NCI-H1092 (cell line): ENCODE measurements at places on chromosomes 5 and 9.
A peak's percentile ranks its signal among the peaks of the same experiment; 100 is the strongest.

GRCh38 chr9:68797116-68797515, 92.1 kb downstream of the PIP5K1B start:
- DNase-seq, result no peak

GRCh38 chr5:141876628-141877355, 1.4 kb downstream of the PCDH1 start:
- DNase-seq, result no peak

- DNase-seq, result no peak
Measured at GRCh38 chr5:167546270-167546669, 745.2 kb upstream of the WWC1 start.

- DNase-seq, result no peak
Measured at GRCh38 chr5:41973887-41974286, 48.8 kb downstream of the FBXO4 start.

- DNase-seq, result no peak
Measured at GRCh38 chr9:8812888-8813287, 1013.3 kb upstream of the DMAC1 start.

GRCh38 chr9:118882684-118883083, 486.6 kb downstream of the BRINP1 start:
- DNase-seq, result no peak

DNA sequence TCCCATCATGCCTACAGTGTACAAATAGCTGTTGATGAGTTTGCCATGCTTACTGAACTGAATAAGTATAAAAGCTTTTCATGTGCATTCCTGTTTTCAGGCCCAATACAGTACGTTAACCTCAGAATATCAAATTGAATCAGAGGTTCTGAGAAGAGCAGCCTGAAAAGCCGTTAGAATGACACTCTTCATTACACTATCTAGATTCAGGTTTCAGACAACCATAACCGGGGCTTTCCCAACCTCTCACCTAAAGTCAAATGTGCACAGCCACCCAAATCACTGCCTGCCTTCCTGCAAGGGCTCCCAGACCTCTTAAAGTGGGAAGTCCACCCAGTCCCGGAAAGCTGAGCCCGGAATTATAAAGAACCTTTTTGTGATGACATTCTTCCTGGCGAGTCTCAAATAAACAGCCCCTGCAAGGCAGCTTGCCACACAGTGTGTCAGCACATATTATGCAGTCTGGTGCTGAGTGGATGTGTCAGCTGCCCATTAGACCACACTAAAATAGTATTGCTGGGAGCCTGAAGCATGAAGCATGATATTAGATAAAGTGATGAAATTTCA, 245.8 kb downstream of the TLE4 start:
- no peak for DNase-seq

DNA sequence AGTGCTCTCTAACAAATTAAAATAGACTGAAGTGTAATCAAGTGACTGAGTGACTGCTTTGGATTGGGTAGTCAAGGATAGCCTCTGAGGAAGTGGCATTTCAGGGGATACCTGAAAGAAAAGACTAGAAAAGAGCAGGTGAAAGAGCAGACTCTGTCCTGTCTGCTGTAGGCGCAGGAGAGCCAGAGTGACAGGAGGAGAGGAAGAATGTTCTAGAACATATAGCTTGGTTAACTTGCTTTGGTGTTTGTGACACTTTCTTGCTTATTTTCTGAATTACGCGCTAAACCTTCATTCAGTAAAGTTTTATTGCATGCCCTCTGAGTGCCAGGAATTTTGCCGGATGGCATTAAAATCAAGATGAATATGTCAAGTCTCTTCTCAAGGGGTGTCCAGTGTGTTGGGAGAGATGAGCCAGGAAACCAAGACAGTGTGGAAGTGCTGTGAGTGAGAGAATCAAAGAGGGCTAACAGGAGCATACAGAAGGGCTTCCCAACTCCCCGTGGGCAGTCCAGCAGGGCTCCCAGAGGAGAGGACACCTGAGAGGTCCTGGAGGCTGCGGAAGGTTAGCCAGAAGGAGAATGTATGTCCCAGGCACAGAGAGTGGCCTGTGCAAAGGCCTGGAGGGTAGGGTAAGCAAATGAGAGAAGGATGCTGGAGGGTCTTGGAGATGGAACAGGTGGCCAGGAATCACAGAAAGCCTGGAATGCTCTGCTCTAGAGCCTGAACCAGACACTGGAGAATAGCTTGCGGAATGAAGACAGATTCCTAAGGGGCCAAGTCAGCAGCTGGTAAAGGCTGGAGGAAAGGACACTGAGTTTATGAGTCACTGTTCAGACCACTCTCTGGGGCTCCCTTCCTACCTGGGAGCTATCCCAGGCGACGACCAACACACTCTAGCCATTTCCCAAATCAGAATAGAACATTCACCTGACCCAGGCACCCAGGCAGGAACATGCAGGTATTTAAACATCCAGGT, 59.3 kb downstream of the SLC22A5 start:
- DNase-seq, result no peak

GRCh38 chr5:120817044-120817985, 353.2 kb downstream of the PRR16 start:
- DNase-seq, result no peak

DNA sequence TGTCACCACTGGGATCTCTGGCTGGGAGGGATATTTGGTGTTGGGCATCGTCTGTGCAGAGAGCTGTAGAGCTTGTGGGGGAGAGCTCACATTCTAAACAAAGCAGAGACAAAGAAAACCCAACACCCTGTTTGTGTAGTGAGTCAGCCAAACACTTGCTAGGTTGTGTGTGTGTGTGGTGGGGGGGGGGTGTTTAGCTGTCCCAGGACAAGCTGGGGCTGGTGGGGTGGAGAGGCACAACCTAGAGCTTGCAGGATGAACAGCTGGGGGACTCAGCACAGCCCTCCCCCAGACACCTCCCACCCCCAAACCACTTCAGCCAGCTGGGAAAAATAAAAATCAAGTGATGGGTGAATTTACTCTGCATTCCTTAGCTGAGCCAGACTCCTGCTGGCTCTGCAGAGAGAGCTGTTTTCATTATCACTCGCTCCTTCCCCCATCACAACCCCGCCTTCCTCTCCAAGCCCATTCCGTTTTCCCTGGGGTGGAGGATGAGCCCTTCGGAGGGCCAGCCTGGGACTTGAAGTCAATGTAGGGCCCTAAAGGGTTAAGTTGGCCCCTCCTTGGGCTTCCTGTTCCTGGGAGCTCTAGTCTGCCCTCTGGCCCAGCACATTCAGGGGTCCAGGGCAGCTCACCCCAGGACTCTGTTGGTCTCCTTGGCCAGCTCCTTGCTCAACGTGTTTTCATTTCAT, 2.6 kb downstream of the OLFML2A start:
- DNase-seq, result no peak

DNA sequence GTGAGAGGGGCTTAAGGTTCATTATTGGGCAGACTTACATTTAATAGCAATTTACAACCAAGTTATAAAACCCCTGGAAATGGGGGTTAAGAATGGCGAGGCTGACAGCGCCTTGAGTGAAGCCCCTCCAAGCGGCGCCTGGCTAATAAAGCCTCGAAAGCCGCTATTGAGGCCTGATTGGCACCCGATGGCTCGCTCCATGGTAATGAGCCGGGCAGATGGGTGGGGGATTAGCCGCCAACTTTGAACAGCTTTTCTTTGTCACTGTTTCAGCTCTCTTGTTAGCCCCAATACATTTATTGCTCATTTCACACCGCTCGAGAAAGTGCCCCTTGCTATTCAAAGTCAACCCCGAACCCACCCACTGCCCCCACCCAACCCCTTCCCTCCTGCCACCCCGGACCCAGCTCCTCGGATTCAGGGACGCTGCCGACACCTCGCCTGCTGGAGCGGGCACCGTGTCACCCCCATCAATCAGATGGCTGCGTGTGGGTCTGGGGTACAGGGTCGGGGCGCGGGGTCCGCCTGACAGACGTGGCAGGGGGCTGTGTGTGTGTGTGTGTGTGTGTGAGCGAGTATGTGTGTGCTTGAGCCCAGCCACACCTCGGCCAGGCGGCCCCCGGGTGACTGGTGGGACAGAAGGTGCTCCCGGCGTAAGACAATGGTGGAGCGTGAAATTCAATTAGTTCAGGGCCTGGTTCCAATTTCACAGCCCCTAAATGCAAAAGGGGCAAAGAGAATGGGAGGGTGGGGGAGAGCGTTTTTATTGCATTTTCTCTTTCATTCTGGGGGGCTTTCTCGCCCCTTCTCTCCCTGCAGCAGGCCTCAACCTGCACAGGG, 34.2 kb downstream of the ASS1 start:
- DNase-seq, result no peak

- DNase-seq, result no peak
Measured at GRCh38 chr5:151684690-151685361, 1.9 kb downstream of the SPARC start.

GRCh38 chr5:68838157-68838718, 255.6 kb upstream of the SLC30A5 start:
- DNase-seq, result no peak

- DNase-seq, result no peak
Measured at GRCh38 chr5:124963236-124963919, 216.9 kb upstream of the ZNF608 start.

DNA sequence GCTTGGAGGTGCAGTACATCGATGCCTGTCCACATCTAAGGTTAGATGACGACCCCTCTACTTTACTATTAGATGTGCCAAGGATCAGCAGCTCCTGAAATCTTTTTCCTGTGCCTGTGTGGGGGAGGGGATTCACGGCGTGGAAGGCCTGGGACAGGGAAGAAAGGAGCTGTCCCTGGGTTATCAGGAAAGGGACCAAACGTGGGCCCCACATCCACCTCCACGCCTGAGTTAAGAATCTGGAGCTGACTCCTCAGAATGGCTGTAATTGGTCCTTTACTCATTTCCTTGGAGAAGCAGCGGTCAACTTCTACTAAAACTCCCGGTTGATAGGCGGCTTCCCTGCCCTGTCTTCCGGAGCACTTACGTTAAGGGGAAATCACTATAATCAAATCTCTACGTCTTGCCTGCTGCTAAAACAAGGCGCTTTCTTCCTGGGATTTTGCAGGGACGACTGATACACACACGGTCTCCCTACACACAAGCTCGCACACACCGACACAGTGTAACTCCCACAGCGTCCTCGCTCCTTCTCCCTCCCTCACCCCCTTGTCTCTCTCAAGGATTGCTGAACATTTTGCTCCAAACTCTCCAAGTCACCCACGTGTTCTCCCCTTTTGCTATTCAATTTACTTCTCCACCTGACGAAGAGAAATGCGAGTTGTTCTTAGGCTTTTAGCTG, 1.4 kb downstream of the PDE4D start:
- no peak for DNase-seq

GRCh38 chr9:100848726-100849125, 179.8 kb upstream of the PLPPR1 start:
- DNase-seq, result no peak

- DNase-seq, result no peak
Measured at GRCh38 chr9:805151-805550, 36.3 kb upstream of the DMRT1 start.

DNA sequence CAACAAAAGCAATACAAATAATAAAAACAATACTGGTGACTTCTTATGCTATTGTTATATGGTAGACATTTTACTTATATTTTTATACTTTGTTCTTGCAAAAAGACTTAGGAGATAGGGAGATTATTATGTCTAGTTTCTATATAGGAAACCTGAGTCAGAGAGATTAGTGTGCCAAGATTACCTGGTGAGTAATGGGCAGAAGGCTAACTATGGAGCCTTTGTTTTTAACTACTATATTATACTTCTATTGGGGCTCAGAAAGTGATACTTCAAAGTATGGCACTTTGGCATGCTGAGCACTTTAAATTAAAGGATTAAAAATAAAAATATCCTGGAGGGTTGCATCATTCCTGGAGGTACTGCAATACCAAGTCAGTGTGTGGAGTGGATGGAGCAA, 117.5 kb upstream of the CLINT1 start:
- no peak for DNase-seq

DNA sequence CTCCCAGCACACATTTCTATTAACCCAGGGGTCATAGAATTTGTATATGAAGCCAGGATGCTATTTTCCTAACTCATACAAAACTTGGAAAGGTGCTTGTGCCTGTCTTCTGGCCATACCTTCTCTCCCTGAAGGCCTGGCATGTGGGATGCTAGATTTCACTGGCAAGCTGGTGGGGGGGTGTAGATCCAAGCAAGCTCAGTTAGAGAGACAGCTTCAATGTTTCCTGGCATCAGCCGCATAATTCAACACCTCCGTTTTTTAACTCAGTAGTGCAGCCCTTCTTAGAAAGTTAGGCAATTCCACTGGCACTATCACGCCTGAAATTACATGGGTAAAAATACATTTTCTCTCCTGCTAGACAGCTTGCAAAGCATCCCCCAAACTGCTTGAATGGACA, 51.8 kb downstream of the MEGF10 start:
- DNase-seq, result no peak

DNA sequence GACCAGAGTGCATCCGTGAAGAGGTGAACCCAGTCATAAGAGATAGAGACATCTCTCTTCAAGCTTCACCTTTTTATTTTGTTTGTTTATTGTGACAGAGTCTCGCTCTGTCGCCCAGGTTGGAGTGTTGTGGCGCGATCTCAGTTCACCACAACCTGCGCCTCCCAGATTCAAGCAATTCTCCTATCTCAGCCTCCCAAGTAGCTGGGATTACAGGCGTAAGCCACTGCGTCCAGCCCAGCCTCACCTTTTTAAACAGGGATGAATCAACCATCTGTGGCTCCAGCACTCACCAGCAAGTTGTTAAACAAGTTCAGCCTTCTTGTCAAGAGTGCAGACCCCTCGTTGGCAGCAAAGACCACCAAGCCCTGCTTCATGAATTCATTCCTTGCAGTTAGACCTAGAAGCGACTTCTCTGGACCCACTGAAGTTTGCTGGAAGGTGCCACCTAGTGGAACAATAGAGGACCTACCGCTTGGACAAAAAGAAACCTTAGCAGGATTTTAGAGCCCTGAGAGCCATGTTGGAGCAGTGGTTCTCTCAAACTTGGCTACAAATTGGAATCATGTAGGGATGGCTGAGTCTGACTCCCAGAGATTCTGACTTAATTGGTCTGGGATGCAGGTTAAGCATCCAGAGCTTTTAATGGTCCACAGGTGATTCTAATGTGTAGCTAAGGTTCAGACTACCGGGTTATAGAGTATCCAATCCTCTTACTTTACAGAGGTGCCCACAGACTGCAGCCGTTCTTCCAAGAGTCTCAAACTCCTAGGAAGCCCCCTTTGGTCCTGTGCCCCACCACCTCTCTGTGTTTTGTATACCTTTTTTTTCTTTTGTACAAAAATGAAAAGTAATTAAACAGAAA, 10.5 kb upstream of the GALNT10 start:
- DNase-seq, result peak; percentile 26

- DNase-seq, result no peak
Measured at GRCh38 chr9:7613931-7614330, 185.6 kb downstream of the DMAC1 start.

GRCh38 chr5:30994902-30995301, 198.6 kb upstream of the CDH6 start:
- DNase-seq, result no peak
